Cortex of kidney (tissue), 1 donor: ENCODE measurements at places on chromosomes 2 and 18.

DNA sequence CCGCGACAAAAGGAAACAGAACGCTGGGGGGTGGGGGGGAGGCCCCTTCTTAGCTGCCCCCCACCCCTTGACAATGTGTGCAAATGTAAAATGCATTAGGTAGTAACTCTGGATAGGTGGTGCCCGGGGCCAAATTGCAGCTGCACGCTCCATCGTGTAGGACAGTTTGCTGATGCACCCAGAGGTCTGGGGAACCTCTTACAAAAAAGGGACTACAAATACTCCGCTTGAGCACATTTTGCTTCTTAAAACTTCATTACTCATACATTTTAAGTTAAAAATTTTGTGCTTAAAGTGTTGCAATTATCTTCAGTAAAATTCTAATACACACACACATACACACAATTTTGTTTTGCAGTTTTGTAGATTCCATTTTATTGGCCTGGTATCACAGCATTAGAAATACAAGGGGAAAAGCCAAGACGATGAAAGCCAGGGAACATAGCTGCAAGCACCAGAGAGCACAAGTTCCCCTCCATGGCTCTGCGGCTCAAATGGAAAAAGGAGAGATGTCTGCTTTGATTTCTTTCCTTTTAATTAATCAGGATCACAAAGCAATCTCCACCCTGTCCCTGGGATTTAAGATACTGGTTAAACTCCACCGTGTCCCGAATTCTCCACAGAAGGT lies 582.1 kb downstream of the ZEB2 start:
- no peak for DNase-seq

DNA sequence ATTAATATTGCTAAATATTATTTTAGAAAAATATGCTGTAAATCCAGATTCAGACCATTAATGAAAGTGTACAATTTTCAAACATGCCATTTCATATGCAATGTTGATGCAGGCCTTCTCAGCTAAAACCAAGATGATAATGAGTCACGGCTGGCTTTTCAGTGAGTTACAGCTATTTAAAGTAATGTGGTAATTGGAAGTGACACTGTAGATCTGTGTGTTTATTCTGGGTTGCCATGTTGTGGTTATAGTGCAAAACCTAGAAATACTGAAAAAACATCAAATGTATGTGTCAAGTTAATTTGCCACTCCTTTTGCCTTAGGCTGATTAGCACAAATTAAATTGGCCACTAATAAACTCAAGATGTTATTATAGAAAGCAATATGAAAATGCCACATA lies 506.6 kb downstream of the ERBB4 start:
- no peak for DNase-seq

DNA sequence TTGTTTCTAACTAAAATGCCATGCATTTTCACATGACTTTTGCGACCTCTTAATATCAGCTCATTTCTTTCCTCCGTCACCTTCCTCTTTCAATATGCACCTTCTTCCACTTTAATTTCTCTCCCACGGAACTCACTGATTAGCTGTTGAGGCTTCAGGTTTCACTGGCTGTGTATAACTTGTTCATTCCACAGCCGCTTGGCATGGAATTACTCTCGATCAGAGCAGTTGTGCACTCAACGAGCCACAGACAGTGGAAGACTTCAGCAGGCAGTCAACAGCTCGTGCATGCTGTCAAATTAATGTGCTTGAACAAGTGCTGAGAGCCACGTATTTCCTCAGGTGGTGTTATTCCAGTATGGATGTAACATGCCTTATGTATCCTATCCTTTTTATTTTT lies 491.2 kb upstream of the DDX18 start:
- DNase-seq, result no peak

DNA sequence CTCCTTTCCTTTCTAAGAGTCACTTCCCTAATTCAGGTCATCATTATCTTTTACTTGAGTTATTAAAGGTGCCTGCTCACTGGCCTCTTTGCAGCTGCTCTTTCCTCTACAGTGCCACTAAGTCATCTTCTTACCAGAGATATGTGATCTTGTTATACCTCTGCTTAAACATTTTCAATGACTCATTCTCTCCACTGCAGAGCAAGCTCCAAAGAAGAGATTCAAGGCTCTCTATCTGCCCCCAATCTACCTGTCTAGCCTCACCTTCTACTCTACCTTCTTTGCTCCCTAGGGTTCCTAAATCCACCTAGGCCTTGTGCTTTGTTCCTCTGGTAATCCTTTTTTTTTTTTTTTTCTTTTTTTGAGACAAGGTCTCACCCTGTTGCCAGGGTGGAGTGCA lies 3.1 kb downstream of the ARHGEF33 start:
- no peak for DNase-seq

GRCh38 chr2:31675485-31675901 lies 94.8 kb upstream of the SRD5A2 start:
- no peak for DNase-seq

GRCh38 chr2:135320465-135321355 lies 210.3 kb downstream of the ZRANB3 start:
- no peak for DNase-seq

- DNase-seq, result no peak
These were observed 127.6 kb downstream of the RAB3GAP1 start for GRCh38 chr2:135179689-135180088.

- DNase-seq, result no peak
These were observed 2008.4 kb upstream of the PIK3C3 start for GRCh38 chr18:39946623-39947061.

GRCh38 chr2:204948024-204948763 lies 402.9 kb downstream of the PARD3B start:
- no peak for DNase-seq

- DNase-seq, result no peak
These were observed 18.2 kb downstream of the MEP1B start for GRCh38 chr18:32208023-32208422.

GRCh38 chr18:13165636-13166423 lies 52.7 kb upstream of the LDLRAD4 start:
- no peak for DNase-seq

GRCh38 chr2:190804182-190804795 lies 76.3 kb upstream of the GLS start:
- DNase-seq, result no peak

GRCh38 chr2:8058652-8059051 lies 623.2 kb upstream of the ID2 start:
- DNase-seq, result no peak

- DNase-seq, result no peak
These were observed 16.5 kb upstream of the TGFA start for GRCh38 chr2:70570041-70570661.

DNA sequence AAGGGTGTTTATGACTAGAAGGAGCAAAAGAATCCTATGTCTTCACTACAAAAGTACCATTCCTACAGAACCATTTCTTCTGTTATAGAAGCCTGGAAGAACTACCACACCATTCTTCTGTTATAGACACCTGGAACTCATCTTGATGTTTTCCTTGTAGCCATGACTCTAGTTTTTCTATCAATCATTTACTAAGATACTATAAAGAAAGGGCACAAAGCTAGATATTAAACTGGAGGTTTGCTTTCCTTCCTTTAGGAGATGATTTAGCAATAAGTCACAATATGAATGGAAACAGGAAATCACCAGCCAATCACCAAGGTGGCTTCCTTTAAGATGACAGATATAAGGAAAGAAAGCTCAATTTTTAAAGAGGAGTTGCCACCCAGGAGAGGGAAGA lies 100.3 kb upstream of the NEUROD1 start:
- no peak for DNase-seq

GRCh38 chr2:60152226-60152833 lies 401.1 kb downstream of the BCL11A start:
- DNase-seq, result no peak

- DNase-seq, result no peak
These were observed 129.4 kb upstream of the NCK2 start for GRCh38 chr2:105615305-105615704.

- DNase-seq, result no peak
These were observed 66.9 kb downstream of the HPCAL1 start for GRCh38 chr2:10369269-10370255.

DNA sequence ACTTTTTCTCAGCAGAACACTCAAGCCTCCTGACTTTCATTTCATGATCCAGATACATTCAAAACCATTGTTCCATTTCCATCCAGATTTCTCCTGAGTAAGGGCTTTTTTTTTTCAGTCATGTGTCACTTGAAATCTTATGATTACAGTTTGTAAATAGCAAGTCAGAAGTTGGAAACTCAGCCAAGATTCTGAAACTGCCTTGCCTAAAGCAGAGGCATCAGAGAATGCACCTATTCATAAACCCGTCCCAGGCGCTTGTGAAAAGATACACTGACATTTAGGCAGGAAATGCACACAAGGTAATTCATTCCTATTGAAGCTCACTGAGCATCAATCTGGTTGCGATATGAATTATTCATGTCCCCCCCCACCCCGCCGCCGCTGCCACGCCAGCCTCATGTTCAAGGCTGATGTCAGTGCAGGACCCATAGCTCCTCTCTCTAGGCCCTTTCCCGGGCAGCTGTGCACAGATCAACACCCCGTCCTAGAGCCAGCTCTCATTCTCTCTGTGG lies 30.4 kb upstream of the MGAT4A start:
- DNase-seq, result no peak

GRCh38 chr2:106956416-106956815 lies 70.4 kb upstream of the ST6GAL2 start:
- DNase-seq, result no peak

GRCh38 chr2:218009231-218009630 lies 6.4 kb upstream of the TNS1 start:
- DNase-seq, result no peak

DNA sequence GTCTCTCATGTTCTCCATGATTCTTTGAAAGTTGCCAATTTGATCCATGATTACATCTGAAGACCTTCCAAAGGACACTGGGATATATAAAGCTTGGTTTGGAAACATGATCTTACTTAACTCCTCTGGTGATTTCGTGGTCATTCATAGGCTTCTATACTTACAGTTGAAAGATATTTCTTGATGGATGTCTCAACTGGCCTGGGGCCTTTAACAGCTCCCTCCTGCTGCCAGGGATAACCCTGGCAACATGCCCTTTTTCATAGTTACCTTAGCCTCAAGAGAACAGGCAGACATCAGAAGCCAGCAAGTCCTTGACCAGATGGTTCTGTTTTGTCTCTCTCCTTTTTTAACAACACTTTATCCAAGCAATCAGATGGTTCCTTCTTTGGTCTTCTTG lies 23.5 kb upstream of the MFF start:
- DNase-seq, result no peak

DNA sequence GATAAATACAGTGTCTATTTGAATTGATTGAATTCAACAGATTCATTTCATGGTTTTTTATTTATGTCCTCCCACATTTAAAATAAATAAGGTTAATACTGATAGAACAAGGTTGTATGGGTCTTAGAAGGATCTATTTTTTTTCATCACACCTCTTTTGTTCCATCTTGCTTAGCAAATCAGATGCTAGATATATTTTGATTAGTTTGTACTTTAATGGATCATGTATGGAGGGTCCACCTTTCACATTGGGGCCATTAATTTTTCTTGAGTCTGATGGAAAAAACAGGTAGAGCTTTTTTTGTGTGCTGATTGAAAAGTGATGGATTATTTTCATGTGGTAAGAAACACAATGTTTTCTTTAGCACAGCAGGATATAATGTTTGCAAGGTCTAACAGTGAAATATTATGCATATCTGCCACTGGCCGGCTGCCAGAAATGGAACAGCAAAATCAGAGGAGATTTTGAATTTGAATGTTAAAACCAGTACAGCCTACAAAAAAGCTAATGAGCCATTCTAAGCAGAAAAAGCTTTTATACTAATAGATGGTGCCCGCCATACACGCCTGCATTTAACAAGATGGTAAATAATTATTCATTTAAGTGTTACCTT lies 188.1 kb upstream of the ETAA1 start:
- DNase-seq, result no peak

GRCh38 chr18:66141716-66142115 lies 390.9 kb downstream of the CDH7 start:
- no peak for DNase-seq

GRCh38 chr2:39154944-39155343 lies 34.1 kb upstream of the SOS1 start:
- DNase-seq, result no peak

DNA sequence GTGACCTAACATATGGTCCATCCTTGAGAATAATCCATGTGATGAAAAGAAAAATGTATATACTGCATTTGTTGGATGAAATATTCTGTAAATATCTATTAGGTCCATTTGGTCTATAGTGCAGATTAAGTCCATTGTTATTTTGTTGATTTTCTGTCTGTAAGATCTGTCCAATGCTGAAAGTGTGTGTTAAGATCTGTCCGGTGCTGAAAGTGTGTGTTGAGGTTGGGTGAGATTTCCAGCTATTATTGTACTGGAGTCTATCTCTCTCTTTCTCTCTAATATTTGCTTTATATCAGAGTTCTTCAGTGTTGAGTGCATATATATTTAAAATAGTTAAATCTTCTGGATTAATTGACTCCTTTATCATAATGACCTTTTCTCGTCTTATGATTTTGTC lies 828.8 kb upstream of the CRIM1 start:
- no peak for DNase-seq

DNA sequence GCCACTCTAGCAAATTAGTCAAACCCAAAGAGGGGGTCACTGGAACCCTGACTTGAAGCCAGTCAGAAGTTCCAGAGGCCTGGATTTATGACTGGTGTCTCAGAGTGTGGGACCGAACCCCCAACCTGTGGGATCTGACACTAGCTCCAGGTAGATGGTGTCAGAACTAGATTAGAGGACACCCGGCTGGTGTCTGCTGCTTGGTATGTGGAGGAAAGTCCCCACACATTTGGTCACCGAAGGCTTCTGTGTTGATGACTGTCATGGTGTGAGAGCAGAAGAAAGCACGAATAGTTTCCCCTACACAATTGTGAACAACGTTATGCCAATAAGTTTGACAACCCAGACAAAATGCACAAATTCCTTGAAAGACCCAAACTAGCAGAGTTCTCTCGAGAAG lies 48.1 kb downstream of the B3GNT2 start:
- no peak for DNase-seq

DNA sequence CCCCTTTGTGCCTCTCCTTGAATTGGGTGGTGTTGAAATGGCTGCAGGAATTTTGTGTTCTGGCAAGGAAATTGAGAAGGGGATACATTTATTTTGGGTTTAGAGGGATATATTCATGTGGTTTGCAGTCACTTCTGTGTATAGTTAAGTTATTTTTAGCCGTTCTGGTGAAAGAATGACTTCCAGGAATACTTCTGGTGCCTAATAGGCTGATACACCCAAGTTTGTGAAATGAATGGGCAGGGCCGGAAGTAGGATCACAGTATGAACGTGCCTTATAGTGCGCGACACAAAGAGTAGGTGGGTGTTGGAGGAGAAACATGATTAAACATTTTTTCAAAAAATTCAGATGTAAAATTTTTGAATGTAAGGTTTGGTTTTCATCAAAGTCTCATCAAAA lies 168.6 kb upstream of the ATP5MC3 start:
- DNase-seq, result no peak

GRCh38 chr2:239143858-239144712 lies 256.7 kb downstream of the HDAC4 start:
- DNase-seq, result no peak
